GM12865 (cell line): ENCODE measurements at places on chromosomes 4 and X.
A peak's percentile ranks its signal among the peaks of the same experiment; 100 is the strongest.

- peak; percentile 29 for DNase-seq
Measured at GRCh38 chr4:139208404-139208945, 31.5 kb upstream of the ELF2 start.

GRCh38 chrX:38868941-38869401 is 67.7 kb downstream of the MID1IP1 start:
- no peak for DNase-seq

DNA sequence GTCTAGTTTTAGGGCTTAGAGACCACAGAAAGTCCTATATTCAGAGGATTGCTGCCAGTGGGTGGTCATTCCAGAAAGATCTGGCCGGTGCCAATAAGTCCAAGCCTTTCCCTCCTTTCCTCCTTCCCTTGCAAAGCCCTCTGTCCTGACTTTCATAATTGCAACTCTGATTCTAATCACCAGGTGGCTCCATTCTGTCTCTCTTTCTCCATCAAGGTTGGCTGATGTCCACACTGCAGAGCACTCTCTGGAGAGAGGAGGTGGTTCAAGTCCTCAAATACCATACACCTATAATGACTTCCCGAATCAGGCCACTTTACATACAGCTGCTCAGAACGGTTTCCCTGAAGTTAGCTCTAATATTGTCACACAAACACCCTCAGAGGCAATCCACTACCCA is 22.4 kb upstream of the ARMCX4 start:
- peak; percentile 5 for DNase-seq

DNA sequence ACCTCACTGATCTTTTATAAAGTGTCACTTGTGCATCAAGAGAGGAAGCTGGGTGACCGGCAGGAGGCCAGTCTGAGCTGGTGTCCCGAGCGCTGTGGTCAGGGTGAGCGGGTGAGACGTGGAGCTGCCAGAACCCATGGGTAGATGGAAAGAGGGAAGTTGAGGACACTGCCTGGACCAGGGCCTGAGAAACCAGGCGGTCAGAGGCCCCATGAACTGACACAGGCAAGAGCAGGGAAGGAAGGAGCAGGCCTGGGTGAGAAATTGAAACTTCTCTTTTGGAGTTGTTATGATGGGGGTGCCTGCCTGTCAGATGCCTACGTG is 192.6 kb downstream of the AFAP1 start:
- no peak for DNase-seq

GRCh38 chr4:107592519-107592918 is 127.5 kb downstream of the PAPSS1 start:
- DNase-seq: peak; percentile 19

- no peak for DNase-seq
Measured at GRCh38 chr4:102338405-102338804, 6.9 kb downstream of the SLC39A8 start.

DNA sequence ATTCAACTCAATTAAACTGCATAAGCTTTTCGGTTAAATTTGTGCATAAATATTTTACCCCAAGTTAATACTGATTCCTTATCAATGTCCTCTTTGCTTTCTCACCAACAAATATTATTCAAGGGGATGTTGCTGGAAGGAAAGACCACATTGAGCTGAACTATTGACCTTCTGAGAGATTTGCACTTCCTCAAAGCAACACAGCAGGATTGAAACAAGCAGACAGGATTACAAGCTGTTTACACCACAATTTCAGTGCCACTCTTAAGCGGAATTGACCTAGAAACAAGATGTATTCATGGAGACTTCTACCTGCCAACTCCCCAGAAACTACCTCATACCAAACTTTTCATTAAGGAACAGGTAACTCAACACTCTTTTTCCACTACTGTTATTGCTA is 96.5 kb upstream of the DUSP21 start:
- DNase-seq: peak; percentile 11

DNA sequence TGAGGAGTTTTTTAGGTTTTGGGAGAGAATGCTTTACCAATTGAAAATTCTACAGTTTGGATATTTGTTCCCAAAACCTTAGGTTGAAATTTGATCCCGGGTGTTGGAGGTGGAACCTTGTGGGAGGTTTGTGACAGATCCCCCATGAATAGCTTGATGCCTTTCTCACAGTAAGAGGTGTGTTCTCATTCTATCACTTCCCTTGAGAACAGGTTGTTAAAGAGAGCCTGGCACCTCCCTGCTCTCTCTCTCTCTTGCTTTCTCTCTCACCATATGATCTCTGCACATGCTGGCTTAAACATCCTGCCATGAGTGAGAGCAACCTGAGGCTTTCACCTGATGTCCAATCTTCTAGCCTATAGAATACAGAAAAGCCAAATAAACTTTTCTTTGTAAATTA is 1475.5 kb upstream of the AGA start:
- DNase-seq: no peak

DNA sequence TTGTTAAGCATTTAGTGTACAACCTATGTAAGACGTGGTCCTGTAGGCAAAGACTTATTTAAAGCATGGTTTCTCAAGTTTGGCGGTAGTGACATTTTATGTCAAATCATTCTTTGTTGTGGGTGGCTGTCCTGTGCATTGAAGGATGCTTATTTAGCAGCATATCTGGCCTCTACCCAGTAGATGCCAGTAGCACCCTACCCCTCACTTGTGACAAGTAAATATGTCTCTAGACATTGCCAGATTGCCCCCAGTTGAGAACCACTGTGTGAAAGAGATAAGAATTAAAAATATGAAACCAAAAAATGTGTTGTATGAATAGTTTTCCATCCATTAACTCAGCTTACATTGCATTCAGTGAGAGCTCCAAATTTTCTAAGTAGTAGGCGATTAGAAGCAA is 25.5 kb downstream of the MMAA start:
- DNase-seq: peak; percentile 8

GRCh38 chrX:133923113-133923512 is 62.3 kb downstream of the GPC3 start:
- peak; percentile 16 for DNase-seq

GRCh38 chr4:79652232-79652631 is 244.2 kb upstream of the GK2 start:
- no peak for DNase-seq

DNA sequence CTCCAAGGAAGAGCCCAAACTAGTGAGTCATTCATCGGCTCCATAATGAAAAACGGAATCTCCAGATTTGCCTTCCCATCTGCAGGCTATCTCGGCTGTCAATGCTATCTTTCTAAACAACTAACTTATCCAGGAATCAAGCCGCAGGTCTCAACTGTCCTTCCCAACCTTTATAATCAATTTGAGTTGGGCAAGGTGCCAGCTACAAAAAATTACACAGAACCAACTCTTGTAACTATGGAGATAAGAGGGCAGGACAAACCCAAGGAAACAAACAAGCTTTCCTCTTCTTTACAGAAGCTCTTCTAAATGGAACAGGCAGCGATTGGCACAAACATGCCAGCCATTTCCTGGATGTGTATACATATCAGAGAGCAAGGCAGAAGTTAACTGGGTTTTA is 61.2 kb upstream of the RAI2 start:
- no peak for DNase-seq

DNA sequence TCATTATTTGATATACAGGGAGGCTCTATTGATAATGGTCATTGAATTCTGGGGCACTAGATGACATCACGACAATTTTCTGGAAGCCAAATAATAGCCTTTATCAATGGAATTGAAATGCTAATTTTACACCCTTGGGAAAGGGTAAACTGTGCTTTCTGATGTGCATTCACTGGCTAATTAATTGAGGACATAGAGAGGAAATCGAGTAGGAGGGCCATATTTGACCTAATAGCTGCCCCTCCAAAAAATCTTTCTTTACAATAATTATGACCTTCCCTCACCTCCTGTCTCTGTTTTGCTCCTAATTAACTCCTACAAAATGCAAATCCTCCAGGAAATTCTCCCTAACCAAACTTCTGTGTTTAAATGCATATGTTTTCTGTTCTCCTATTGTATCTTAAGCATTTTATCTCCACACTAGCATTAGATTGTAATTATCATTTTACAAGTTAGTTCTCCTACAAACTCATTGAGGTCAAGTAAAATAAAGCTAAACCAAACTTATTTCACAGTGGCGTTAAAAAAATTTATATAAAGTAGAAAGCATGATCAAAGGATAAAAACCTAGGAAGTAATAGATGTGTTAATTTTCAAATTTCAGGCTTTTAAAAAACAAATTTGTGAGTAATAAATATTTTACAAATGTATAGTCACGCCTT is 1414.0 kb upstream of the AGA start:
- DNase-seq: no peak

- DNase-seq: no peak
Measured at GRCh38 chrX:12421918-12422317, 283.6 kb downstream of the FRMPD4 start.

- DNase-seq: peak; percentile 42
Measured at GRCh38 chr4:76688619-76689144, 209.3 kb downstream of the SOWAHB start.
